A549 treated with ZK216348 at 1 μM for 4 hours (cell line): ENCODE measurements at places on chromosomes 4 and X. TPM values are rescaled to one million over a fixed set of nuclear protein-coding genes. Genes with fewer than 3 reads are reported as not detected.

Gene IQCM
- total RNA-seq = not detected in 5 replicates

Gene NAT8L
- total RNA-seq = 6.2 to 15.6 TPM (median 15.4 TPM) in 5 replicates

Gene TBC1D25
- total RNA-seq = 9.4 to 13.6 TPM (median 12.3 TPM) in 5 replicates

Gene PCDH19
- 0.02 to 0.06 TPM (median 0.04 TPM) in 3 of 5 replicates, not detected in the others for total RNA-seq

Gene HAND2
- total RNA-seq = 0.12 to 0.62 TPM (median 0.31 TPM) in 5 replicates

Gene MSX1
- total RNA-seq = 5.0 to 10.8 TPM (median 9.4 TPM) in 5 replicates

Gene FGFBP1
- total RNA-seq = 3.8 to 5.6 TPM (median 4.7 TPM) in 5 replicates

Gene MUC7
- total RNA-seq = not detected in 5 replicates

Gene MAGEA8
- total RNA-seq = not detected in 5 replicates

Gene SSX2
- total RNA-seq = not detected in 5 replicates

Gene DUSP9
- 1.2 to 1.7 TPM (median 1.5 TPM) in 5 replicates for total RNA-seq

Gene F8A2
- total RNA-seq = not detected in 5 replicates

Gene UGT2B11
- 0.06 to 0.17 TPM (median 0.09 TPM) in 3 of 5 replicates, not detected in the others for total RNA-seq

Gene GAGE12C
- not detected in 5 replicates for total RNA-seq

Gene PHEX
- 0.28 to 0.62 TPM (median 0.43 TPM) in 5 replicates for total RNA-seq

Gene PDZD4
- total RNA-seq = 2.9 to 4.8 TPM (median 3.6 TPM) in 5 replicates
